ENCODE measurements at places on chromosomes 6 and 20. TPM values are rescaled to one million over a fixed set of nuclear protein-coding genes. Genes with fewer than 3 reads are reported as not detected.

Gene KHDC1L
- total RNA-seq: not detected

Gene SLC17A1
- not detected for total RNA-seq

- no peaks in the 10 kb centered on the region for H3K36me3 ChIP-seq
- DNase-seq: no peak
- H3K27ac ChIP-seq: no peak overlapping the region
- H3K27me3 ChIP-seq: no peaks in the 10 kb centered on the region
- peaks cover 97% of the 10 kb centered on the region for H3K4me1 ChIP-seq
Observed at GRCh38 chr6:108585359-108585758, 24.6 kb downstream of the FOXO3 start.

Gene IRAK1BP1
- 3.7 TPM for total RNA-seq

Gene PTPRT
- 2.5 TPM for total RNA-seq

- H3K27ac ChIP-seq: no peak overlapping the region
- H3K4me3 ChIP-seq: no peak overlapping the region
- H3K36me3 ChIP-seq: no peaks in the 10 kb centered on the region
Observed at GRCh38 chr20:46169245-46170171, 51.4 kb downstream of the CD40 start.

All from suprapubic skin (tissue), 4 donors.